Stimulated activated CD4-positive, alpha-beta T cell treated with anti-CD3 and anti-CD28 coated beads, Interleukin-15, amount 100 ng/mL, for 48 hours (primary cell): ENCODE measurements at places on chromosomes 7 and 10.

GRCh38 chr7:119522263-119522662, 750.7 kb upstream of the KCND2 start:
- no peak for DNase-seq

DNA sequence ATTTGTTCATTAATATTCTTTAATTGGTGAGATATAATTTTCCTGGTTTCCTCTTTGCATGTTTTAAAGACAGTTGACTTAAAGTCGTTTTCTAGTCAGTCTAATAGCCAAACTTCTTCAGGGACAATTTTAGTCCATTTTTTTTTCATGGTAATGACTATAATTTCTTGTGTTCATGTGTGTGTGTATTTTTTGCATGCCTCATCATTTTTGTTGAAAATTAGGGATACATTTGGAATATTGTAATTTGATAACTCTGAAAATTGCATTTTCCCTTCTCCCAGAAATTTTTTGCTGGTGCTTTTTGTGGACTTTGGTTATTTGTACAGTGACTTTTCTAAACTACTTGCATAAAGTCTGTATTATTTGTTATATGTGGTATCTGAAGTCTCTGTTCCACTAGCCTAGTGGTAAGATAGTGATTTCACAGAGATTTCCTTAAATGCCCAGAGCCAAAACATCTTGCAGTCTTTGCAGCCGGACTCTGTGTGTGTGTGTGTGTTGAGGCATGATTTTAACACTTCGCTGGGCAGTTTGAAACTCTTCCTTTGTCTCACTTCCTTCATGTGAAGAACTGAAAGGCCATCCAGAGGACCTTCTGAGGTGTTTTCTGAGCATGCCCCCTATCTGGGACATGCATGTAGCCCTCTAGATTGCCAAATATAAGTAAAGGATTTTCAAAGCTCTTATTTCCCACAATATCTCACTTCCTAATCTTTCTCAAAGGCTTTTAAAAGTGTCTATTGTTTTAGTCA, 40.9 kb upstream of the ZNF365 start:
- no peak for DNase-seq

DNA sequence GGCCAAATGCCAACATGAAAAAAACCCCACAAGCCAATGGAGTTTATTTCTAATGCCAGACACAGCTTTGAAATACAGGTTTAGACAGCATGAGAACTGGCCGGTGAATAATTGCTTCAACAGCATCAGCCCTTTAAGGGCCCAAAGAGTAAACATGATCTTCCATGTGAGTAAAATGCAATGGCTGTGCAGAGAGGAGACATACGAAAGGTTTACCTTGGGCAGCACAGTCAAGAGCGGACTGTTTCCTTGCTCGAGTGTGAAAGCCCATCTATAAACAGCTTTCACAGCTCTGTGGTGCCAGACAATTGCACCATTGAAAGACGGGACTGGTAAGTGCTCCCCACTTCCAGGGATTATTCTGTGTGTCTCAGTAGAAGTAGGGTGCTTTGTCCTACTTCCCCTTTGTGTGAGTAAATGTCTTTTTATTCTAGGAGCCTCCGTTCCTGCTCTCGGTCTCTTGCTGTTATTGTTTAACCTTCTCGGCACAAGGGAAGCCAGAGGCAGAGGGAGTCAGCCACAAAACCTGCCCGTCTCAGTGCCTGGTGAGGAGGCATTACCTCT, 77.8 kb upstream of the KAT6B start:
- DNase-seq, result no peak

DNA sequence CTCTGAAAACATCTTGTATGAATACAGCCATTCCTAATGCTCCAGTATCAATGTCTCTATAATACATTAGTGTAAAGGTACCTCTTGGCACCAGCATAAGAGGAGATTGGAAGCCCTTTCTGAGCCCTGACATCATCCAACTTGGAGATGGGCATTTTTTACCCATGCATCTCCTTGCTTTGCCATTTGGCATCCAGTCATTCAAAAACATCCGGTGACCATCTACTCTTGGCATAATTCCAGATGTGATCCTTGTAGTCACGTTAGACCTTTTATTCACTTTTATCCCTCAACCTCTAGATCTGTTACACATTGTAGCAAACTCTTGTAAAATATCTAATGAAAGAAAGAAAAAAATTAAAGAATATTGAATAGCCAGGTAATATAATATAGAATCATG, 17.9 kb upstream of the SGMS1 start:
- DNase-seq, result no peak

- no peak for DNase-seq
These were observed 388.9 kb downstream of the TNS3 start for GRCh38 chr7:47192978-47193377.
